ENCODE measurements at places on chromosomes 5 and 9. TPM values are rescaled to one million over a fixed set of nuclear protein-coding genes. Genes with fewer than 3 reads are reported as not detected.

Gene IL7R
- polyA plus RNA-seq: 0.25 TPM

Gene MEIKIN
- polyA plus RNA-seq: not detected

Gene TSLP
- 1.6 TPM for polyA plus RNA-seq

Gene SAPCD2
- not detected for polyA plus RNA-seq

Gene IL33
- polyA plus RNA-seq: 2.6 TPM

Gene DMRT3
- 0.07 TPM for polyA plus RNA-seq

Gene ANKRA2
- 11.5 TPM for polyA plus RNA-seq

Gene DEPDC1B
- polyA plus RNA-seq: not detected

Gene C9orf50
- polyA plus RNA-seq: not detected

Gene CYSRT1
- 1.1 TPM for polyA plus RNA-seq

Gene GRM6
- polyA plus RNA-seq: not detected

DNA sequence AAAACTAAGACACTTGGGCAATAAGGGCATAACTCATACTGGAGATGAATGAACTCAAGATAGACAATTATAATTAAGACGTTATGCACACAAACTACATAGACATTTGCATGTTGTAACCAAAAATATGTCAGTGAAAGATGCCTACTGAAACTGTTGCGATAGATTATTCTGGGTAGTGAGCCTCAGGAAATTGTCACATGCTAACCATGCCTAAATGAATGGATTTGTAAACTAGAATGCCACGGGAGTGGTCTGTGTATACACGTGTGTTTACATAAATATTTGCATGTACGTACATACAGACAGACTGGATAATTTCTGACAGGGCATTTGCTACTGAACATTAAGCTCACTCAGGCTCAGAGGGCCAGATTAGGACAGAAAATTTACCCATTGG lies 1.2 kb downstream of the NIPSNAP3B start:
- no peak for DNase-seq

- DNase-seq: no peak
Observed at GRCh38 chr9:136848393-136849037, 694 bp upstream of the PHPT1 start.

- DNase-seq: peak; percentile 20
Observed at GRCh38 chr5:305459-305858, 16.1 kb upstream of the AHRR start.

GRCh38 chr5:174087783-174088182 lies 42.3 kb downstream of the NSG2 start:
- DNase-seq: no peak

GRCh38 chr9:122406070-122406890 lies 35.5 kb downstream of the PTGS1 start:
- DNase-seq: no peak

- DNase-seq: no peak
Observed at GRCh38 chr9:14097666-14098415, 216.1 kb downstream of the NFIB start.

- DNase-seq: no peak
Observed at GRCh38 chr9:109246533-109246932, 74.3 kb downstream of the EPB41L4B start.

GRCh38 chr5:10291692-10292339 lies 15.9 kb downstream of the CMBL start:
- DNase-seq: no peak

DNA sequence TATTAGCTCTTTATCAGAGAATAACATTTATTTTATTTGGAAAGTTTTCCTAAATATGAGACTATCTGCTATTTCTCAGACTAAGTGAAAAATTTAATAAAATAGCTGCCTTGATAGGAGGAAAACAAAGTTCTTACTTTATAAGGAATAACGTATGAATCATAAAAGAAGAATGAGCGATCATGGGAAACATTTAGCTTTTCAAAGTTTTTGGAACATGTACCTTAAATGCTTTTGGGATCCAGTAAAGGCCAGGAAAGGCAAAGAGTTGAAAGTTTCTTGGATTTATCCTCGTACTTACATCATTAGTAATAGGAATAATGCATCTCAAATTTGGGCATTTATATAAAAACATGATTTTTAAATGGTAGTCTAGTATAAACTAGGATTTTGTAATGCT lies 19.4 kb downstream of the OGN start:
- no peak for DNase-seq

Measured in psoas muscle (tissue), 8 donors.